Activated CD8-positive, alpha-beta memory T cell treated with anti-CD3 and anti-CD28 coated beads for 1 hour (primary cell): ENCODE measurements at places on chromosomes 5 and 9.

DNA sequence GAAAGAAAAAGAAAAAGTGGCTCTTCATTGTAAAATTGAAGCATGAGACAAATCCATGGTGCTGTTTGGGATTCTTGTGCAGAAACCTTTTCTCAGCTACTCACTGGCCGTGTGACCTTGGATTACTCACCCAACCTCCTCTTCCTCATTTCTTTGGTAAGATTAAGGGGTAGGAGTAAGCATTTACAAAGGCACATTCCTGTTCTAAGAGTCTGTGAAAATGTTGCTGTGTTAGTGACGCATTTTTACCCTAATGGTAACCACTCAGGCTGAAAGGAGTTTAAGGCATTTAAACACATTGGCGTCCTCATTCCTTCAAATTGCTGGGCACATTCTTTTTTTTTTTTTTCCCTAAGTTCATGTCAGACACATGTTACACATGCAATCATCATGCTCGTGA lies 4.3 kb downstream of the RAI14 start:
- DNase-seq = no peak

DNA sequence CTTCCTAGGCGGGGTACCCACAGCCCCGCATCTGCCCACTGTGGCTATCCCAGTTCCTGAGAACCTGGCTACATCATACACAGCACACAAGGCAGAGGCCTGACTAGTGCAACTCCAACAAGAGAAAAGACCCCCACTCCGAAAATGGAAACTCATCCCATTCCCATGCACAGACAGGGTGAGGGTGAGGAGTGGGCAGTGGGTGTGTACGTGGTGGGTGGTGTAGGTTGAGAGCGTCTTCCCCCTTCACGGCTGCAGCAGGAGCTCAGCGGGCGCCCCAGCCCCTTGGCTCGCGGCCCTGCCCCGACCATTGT lies 501 bp upstream of the MAP1B start:
- DNase-seq = no peak

GRCh38 chr5:43174586-43174985 lies 17.4 kb upstream of the NIM1K start:
- no peak for DNase-seq

- DNase-seq = no peak
Observed at GRCh38 chr9:341634-342421, 127.2 kb downstream of the DOCK8 start.

GRCh38 chr5:115209279-115209678 lies 39.6 kb upstream of the TRIM36 start:
- DNase-seq = no peak

DNA sequence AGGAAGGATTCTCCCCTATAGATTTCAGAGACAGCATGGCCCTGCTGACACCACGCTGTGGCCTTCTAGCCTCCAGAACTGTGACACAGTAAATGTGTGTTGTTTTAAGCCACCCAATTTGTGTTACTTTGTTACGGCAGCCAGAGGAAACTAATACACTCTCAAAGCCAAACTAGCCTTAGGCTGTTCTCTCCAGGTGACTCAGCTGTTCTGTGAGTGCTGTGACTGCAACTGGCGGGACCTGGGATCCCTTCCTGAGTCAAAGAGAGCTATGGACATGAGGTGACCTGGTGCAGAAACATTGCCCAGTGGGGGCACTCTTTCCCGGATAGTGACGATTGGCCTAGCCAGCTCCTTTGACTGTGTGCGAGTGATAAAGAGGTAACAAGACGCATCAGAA lies 14.0 kb upstream of the MLANA start:
- no peak for DNase-seq

DNA sequence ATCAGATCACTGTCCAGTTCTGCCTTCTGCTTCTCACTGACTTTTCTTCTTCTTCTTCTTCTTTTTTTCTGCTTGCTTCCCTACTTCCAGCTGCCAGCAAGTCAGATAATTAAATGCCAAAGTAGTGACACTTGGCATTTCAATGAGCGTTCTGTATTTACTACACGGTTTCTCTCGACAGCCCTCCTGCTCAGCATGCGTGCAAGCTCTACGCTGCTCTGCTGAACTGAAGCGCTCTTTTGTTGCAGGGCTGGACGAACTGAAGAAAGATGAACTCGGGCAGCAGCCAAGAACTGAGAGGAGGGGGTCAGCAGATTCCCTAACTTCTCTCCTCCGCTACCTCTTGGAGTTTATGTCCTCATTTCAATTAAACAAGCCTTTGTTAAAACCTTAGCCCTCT lies 319.1 kb downstream of the GLIS3 start:
- no peak for DNase-seq

DNA sequence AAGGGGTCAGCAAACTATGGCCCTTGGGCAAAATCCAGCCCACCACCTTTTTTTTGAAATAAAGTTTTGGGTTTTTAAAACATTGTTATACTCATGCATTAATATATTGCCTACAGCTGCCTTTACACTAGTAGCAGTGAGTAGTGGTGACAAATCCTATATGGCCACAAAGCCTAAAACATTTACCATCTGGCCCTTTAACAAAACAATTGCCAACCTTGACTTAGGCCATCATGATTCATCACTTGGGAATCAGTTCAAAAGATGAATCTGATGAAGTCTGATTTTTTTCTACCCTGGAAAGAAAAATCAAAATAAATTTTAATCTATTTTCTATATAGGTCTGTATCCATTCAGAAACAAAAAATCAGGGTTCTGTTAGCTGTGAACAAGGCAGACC lies 484.9 kb downstream of the BNC2 start:
- no peak for DNase-seq

GRCh38 chr9:34375901-34376595 lies 650 bp downstream of the MYORG start:
- DNase-seq = no peak

- DNase-seq = no peak
Observed at GRCh38 chr5:138444774-138445546, 6.1 kb downstream of the REEP2 start.

DNA sequence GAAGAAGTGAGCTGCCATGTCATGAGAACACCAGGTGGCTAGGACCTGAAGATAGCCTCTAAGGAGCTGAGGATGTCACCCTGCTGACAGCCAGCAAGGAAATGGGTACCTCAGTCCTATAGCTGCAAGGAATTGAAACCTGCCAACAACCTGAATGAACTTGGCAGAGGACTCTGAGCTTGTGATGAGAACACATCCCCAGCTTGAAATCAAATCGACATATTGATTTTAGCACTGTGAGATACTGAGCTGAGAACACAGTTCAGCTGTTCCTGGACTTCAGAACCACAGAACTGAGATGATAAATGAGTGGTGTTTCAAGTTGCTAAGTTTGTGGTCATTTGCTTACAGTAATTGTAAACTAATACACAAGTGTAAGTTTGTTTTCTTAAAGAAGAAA lies 5.5 kb upstream of the RASEF start:
- no peak for DNase-seq

- DNase-seq = no peak
Observed at GRCh38 chr9:76528056-76528455, 69.1 kb downstream of the GCNT1 start.

DNA sequence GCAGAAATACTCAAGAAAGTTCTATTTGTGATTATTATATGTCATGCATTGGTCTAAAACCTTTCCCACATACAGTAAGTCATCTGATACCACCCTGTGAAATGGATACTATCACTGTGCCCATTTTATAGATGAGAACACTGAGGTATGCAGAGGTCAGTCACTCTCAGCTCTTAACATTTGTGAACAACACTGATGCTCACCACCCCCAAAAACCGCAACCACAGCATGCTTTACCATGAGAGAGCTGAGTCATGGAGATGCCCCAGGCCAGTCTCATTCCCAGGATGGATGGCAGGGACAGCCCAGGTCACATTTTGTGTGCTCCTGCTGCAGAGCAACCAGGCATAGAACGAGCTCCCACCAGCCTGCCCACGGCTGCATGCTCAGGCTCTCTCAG lies 53.5 kb upstream of the IRX1 start:
- no peak for DNase-seq

DNA sequence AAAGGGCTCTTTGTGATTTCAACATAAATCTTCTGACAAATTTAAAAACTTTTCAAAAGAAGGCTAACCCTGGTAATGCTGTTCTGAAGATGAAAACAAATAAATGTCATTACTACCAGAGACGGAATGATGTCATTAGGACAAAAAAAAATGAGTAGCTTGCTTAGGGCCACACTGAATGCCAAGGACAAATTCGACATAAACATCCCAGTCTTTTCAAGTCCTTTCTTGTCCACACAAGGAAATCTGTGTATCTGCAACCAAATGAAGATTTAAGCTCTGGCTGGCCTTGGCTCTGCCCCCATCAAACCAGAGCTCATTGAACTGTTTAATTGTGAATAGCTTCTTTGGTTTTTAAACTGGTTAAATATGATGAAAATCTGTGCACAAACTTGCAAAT lies 592.7 kb downstream of the TLE1 start:
- DNase-seq = no peak

DNA sequence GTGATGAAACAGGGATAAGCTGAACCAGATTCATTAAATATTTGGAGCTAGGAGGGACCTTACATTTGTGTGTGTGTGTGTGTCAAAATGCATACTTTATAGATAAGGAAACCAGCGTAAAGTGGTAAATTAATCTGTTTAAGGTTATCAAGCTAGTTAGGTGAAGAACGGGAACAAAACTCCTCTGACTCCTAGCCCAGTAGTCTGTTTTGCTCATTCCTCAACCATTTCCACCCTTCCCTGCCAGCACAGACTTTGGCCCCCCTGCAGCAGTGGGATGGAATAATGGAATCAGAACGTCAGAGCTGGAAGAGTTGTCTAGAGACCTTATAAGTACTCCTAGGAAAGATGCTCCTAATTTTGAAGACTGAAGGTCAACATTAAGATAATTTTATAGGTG lies 6.5 kb downstream of the AGXT2 start:
- DNase-seq = no peak

DNA sequence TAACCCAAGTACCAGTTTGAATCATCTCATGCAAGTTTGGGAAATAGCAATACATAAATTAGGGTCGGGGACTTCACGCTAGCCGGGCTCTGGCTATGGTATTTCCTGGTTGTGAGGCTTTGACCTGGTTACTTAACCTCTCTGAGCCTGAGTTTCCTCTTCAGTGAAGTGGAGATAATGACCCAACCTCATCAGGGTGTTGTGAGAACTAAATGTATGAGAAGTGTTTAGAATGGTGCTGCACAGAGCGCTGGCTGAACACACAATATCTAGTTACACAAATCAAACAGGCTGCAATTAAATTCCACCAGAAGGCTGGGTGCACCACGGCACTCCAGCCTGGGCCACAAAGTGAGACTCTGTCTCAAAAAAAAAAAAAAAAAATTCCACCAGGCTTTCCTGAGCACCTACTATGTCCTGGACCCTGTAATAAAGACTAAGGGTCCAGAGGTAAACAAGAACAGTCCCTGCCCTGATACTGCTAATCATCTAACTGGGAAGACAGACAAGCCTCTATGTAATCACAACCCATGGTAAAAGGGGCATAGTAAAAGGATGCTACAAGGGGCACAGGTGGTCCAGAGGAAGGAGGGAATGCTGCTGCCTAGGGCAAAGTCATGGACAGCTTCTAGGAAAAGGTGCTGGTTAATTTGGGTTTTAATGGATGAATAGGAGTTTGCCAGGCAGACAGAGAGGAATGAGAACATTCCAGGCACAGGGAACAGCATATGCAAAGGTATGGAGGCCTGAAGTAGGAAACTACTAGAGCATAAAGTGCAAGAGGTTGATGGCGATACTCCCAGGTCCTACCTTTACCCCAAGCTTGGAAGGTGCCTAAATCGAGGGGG lies 27.7 kb downstream of the DUSP1 start:
- no peak for DNase-seq

DNA sequence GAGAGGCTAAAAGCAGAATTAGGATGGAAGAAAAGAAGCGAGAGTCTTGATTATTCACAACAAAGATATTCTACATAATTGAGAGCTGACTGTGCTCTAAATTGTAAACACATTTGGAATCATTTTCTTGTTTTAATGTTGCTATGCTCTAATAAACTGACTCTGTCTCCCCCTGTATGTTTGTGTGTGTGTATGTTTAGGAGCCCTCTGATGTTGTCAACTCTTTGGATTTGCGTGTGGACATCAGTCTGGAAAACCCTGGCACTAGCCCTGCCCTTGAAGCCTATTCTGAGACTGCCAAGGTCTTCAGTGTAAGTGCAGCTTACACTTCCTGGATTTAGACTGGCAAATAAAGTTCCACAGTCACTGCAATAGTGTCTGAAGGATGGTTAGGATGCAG lies 37.8 kb downstream of the MOCS2 start:
- no peak for DNase-seq

DNA sequence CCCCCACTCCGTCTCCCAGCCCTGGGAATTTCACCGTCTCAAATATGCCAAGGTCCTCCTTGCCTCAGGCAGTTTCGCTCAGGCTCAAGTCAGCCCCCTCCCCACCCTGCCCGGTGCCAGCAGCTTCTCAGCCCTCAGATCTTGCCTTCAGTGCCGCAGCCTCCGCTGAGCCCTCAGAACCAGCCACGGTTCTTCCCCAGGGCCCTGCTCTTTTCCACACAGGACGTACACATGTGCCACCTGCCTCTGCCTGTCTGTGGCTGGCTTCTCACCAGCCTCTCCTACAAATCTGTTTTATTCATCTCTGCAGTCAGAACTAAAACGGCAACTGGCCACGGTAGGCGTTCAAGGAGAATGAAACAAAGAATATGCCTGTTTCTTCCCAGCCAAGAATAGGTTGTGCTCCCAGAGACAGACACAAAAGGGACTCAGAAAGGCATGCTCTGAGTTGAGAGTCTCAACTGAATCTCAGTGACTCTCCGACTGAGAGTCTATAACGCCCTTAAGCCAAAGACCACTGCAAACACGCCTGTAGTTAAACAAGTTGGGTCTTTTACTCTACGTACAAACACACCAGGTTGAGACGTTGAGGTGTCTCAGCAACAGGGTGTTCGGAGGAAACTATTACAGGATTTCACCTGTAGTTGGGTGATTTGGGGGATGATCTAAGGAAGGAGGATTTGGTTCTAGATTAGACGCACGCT lies 10.6 kb upstream of the GRIN1 start:
- no peak for DNase-seq

DNA sequence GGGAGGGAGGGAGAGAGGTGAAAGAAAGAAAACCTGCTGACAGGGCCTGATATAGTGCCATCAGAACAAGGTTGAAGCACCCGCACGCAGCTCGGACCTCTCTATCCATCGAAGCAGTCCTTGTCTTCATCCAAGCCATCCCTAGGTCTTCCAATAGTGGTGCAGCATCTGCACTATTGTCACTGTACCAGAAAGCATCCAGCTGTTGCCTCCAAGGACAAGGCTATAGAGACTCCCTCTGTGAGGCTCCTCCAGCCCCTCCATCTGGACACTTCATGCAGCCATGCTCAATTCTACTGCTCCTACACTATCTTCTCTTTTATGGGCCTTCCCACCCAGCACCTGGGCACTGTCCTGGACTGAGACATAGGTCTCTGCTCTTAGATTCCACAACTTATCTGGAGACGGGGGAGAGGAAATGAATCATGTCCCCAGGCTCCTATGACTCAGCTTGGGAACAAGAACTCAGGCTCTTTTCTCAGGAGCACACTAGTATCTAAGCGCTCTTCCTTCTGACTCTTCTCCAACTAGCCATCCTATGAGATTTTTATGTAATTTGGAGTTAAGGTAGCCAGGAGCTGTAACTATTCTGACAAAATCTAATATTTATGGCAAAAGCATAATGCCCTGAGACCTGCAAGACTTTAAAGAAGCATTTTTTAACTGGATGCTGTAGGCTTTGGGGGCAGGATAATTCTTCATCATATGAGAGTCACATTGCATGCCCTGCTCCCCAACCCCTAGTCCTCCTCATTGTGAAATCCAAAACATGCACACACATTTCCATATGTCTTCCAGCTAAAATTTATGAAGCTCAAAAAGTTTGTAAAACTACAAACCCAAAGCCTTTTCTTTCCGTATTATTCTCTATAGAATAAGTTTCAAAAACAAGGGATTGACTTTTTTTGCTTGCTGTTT lies 446.8 kb downstream of the CCDC171 start:
- no peak for DNase-seq

- DNase-seq = no peak
Observed at GRCh38 chr5:165201369-165201768, 1696.0 kb downstream of the MAT2B start.
